Natural killer cell (primary cell): ENCODE measurements at places on chromosomes 11 and 22.
A peak's percentile ranks its signal among the peaks of the same experiment; 100 is the strongest.

- no peak overlapping the region for H3K27ac ChIP-seq
- H3K4me1 ChIP-seq = peaks cover 4% of the 10 kb centered on the region
- no peak overlapping the region for H3K4me3 ChIP-seq
- H3K27me3 ChIP-seq = peaks cover 12% of the 10 kb centered on the region
- H3K36me3 ChIP-seq = no peaks in the 10 kb centered on the region
Observed at GRCh38 chr22:26174280-26174679, 5.0 kb downstream of the SEZ6L start.

DNA sequence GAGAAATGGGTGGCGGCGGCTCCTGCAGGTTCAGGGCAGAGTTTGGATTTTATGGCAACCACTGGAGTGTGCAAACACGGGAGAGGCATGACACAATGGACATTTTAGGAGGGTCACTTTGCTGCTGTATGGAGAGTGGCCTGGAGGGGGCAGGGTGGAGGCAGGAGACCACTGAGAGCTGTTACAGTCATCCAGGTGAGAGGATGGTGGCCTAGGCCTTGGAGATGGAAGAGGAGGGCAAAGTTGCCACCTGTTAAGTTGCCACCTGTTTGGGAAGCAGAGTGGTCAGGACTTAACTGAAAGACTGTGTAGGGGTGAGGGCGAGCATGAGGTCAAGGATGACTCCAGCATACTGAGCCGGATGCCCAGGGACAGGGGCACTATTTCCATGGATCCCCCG, 2.3 kb upstream of the RAD9A start:
- no peak overlapping the region for H3K27ac ChIP-seq
- no peak overlapping the region for H3K4me3 ChIP-seq
- peaks cover 4% of the 10 kb centered on the region for H3K36me3 ChIP-seq
- no peaks in the 10 kb centered on the region for H3K27me3 ChIP-seq

GRCh38 chr11:45805305-45806071, 539 bp downstream of the SLC35C1 start:
- H3K27me3 ChIP-seq = no peaks in the 10 kb centered on the region
- peaks cover 6% of the 10 kb centered on the region for H3K36me3 ChIP-seq
- peaks cover 38% of the 10 kb centered on the region for H3K4me1 ChIP-seq
- peak overlapping the region; percentile 86 for H3K27ac ChIP-seq

DNA sequence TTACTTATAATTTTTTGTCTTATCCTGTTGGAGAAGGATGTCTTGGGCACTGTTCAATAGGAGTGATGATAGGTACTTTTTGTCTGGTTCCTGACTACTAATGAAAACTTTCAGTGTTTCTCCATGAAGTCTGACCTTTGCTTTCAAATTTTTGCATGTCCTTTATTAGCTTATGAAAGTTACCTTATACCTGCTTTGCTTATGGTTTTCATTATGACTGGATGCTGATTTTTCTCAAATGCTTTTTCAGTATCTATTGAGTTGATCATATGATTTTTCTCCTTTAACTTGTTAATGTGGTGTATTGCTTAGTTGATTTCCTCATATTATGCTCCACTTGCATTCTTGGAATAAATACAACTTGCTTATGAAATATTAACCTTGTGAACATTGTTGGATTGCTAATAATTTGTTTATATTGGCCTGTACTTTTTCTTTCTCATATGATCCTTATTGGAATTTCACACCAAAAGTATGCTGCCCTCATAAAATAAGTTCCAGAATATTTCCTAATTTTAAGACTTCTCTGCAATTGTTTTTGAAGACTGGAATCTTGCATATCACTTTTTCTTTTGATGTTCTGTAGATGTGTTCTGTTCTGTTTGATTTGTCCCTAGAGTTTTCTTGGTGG, 85.0 kb upstream of the SC5D start:
- no peak overlapping the region for H3K4me3 ChIP-seq
- H3K36me3 ChIP-seq = no peaks in the 10 kb centered on the region
- DNase-seq = no peak
- no peak overlapping the region for H3K27ac ChIP-seq

DNA sequence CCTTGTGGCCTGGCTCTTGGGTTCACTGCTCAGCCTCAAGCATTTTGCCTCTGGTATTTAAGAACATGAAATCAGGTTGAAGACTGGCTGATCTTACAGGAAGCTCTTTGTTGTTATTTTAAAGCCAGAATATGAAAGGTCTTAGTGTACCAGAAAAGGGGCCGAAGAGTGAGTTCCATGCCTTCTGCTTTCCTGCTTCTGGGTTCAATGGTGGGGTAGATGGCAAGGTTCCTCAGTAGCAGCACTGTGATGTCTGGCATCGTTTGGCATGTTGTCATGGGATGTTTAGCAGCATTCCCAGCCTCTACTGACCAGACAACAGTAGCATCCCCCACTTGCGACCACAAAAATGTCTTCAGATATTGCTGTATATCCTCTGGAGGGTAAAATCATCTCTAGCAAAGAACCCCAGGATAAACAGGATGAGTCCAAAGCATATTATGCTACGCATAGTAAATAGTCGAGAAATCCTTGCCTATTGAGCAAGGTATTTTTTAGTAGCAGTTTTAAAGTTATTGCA, 2.4 kb downstream of the VPS26B start:
- no peak overlapping the region for H3K27ac ChIP-seq
- no peak for DNase-seq
- no peaks in the 10 kb centered on the region for H3K36me3 ChIP-seq

GRCh38 chr22:48035897-48036296, 1273.4 kb downstream of the TBC1D22A start:
- no peak overlapping the region for H3K27ac ChIP-seq
- no peak overlapping the region for H3K4me3 ChIP-seq
- no peaks in the 10 kb centered on the region for H3K4me1 ChIP-seq
- DNase-seq = no peak

- peaks cover 3% of the 10 kb centered on the region for H3K4me1 ChIP-seq
- H3K4me3 ChIP-seq = no peak overlapping the region
- no peak overlapping the region for H3K27ac ChIP-seq
Observed at GRCh38 chr22:49632199-49633009, 195.3 kb downstream of the BRD1 start.

DNA sequence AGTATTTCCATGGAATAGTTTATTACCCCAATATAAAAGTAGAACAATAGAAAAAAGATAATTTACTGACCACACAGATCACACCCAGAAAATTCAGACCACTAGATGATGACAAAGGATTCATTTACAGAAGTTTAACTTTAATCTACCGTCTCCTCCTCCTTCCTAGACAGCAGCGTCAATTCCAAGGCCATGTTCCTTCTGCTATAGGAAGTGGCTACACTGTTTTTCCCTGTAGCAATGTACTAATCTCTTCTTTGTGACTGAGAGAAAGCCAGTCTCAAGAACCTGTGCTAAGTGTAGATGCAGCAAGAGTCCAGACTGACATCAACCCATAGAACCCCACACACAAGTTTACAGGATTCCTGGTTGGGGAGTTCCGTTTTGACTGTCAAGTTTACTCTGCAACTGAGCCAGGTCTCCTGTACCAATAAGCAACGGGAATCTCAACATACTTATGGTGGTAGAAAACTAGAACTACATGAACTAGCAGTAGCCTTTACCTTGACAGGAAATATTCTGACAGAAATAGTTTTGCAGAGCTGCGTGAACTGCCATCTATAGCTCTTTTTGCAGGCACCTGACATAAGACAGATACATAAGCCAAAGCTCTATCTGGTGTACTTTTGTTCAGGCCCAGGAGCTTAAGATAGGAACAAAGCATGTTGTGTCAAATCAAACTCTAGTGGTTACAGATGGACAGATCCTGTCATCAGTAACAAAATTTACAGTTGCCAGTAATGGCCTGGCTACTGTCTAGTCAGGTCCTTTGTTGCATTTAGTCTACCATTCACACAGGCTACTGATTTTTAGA, 42.9 kb downstream of the MRTFA start:
- no peaks in the 10 kb centered on the region for H3K27me3 ChIP-seq
- no peak overlapping the region for H3K27ac ChIP-seq
- H3K4me1 ChIP-seq = no peaks in the 10 kb centered on the region
- peak; percentile 5 for DNase-seq
- H3K4me3 ChIP-seq = no peak overlapping the region

DNA sequence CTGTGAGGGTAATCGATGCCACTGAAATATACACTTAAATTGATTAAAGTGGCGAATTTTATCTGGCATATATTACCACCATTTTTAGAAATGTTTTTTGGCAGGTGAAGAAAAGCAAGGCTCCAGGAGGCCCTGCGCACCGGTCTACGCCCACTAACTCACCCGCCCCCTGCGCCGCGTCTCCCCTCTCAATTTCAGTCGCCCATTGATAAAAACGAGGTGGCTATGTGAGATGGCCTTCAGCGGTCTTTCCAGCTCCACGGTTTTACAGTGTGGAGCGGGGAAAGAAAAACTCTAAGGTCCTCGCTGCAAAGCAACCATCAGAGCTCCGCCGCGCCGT, 602 bp upstream of the AQP11 start:
- H3K4me1 ChIP-seq = peaks cover 11% of the 10 kb centered on the region
- no peak overlapping the region for H3K27ac ChIP-seq
- H3K4me3 ChIP-seq = peak overlapping the region; percentile 62
- H3K27me3 ChIP-seq = no peaks in the 10 kb centered on the region

- no peak for DNase-seq
- H3K4me3 ChIP-seq = no peak overlapping the region
- H3K4me1 ChIP-seq = peaks cover 20% of the 10 kb centered on the region
- no peak overlapping the region for H3K27ac ChIP-seq
- H3K27me3 ChIP-seq = no peaks in the 10 kb centered on the region
Observed at GRCh38 chr11:44592125-44592940, 26.9 kb downstream of the CD82 start.

- H3K4me3 ChIP-seq = no peak overlapping the region
- H3K27ac ChIP-seq = no peak overlapping the region
Observed at GRCh38 chr22:31192513-31192912, 19.6 kb upstream of the LIMK2 start.
